Cortex of kidney (tissue), 1 donor: ENCODE measurements at places on chromosomes 3 and 15.

- no peak for DNase-seq
These were observed 54.3 kb upstream of the SEC61A1 start for GRCh38 chr3:127997961-127998360.

DNA sequence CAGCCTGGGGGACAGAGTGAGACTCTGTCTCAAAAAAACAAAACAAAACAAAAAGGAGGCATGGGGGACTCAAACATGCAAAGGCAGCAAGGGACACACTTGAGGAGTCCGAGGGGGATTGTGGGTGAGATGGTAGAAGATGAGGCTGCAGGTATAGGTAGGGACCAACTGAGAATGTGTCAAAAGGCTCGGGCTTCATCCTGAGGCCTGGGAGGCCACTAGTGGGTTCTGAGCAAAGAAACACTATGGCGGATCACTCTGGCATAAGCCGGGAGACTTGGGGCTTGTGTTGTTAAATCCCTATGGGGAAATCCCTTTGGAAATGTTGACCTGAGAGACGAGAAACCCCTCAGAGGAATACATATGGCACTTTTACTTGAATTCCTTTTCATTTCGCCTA is 21.2 kb downstream of the ZNF710 start:
- no peak for DNase-seq

DNA sequence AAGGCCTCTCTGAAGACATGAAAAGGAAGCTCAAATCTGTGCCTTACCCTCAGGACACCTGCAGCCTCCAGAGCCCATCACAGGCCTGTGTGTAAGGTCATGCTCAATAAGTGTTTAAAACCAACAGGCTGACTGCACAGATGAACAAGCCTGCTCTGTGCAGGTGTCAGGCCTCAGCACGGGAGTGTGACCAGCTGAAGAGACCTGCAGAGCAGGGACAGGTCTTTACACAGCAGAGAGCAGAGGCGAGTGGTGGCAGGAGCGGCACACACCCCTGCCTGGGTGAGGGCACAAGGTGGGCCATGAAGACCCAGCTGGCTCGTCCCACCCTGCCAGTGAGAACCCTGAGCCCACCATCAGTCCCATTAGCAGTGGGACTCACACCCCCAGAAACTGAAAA is 56.9 kb downstream of the ROPN1B start:
- DNase-seq = no peak

- DNase-seq = no peak
These were observed 40.1 kb upstream of the CTXND1 start for GRCh38 chr15:80292079-80292478.

- no peak for DNase-seq
These were observed 813.1 kb downstream of the NAALADL2 start for GRCh38 chr3:175672119-175672689.

DNA sequence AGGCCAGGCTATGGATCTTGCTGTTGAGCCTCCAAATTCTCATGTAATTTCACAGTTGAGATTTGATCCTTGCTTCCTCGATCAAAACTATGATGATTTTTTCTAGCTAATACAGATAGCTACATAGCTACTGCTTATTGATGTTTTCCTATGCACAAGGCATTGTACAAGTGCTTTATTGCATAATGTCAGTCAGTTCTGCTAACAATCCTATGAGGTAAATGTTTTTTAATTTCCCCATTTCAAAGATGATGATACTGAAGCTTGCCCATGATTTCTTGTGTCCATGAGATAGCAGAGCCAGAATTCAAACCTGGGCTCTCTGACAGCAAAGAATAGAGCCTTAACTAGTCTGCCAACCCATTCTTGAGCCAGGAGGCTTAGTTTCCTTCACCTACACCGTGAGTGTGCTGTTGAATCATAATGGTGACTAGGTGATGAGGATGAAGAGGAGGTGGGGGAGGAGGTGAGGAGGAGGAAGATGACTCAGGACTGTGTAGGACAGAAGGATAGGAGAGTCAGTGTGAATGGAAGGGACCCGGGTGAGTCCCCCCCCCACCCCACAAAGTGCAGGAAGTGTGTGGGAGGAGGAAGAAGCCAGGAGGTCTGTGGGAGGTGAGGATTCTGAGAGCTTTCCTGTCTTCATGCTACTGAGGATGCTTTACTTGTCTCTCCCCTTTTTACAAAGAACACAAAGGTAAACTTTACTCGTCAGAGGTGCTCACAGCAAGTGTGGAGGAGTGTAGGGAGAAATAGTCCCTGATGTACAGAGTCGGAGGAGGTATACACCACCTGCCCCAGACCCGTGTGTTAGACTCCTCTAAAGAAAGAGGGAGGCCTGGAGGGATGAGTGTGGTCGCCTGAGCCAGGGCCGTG is 3.6 kb downstream of the TAGLN3 start:
- DNase-seq = no peak

DNA sequence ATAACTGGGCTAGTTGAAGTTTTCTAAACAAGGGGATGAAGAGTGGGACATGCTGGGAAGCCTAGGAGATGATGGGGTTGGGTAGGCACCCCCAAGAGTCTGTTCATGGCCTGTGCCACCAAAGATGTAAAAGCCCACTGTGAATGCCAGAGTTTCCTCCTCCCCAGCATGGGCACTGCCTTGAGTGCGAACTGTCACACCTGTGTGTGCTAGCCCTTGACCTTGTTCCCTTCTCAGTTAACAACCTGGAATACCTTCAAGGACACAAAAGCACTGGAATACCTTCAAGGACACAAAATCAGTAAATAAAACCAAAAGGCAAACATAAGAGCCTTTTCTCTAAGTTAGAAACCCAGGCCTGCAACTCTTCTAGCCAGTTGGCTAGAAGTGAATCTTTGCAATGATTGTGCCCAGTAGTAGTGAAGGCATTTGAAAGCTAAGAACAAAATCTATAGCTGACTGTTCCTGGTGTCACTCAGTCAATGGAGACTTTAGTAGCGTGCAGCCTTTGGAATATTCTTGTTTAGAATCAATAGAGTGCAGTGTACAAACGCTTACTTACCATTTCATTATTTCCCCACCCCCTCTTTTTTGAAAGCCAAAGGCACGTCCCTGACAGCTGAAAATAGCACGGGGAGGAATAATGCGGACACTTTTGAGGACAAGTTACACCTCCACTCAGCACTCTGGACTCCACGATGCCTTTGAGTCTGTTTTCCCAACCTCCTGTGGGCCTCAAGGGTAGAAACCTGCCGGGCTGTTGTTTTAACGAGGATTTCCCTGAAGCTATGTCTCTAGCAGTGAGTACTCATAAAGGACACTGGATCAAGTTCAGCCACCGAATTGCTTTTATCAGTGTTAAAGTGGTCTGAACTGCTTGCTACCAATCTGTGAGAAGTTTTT is 24.2 kb downstream of the PSMD6 start:
- no peak for DNase-seq

DNA sequence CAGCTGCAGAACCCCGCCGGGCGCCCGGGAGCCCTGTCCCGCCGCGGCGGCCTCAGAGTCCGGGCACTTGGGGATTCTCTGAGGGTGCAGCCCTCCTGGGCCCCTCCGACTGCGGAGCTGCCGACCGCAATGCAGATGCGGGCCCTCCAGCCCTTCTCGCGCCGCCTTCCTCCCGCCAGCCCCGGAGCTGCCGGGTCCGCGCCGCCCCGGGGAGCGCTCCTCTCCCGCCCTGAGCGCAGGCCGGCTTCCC is 320 bp upstream of the ACAN start:
- DNase-seq = no peak

- no peak for DNase-seq
These were observed 36.0 kb upstream of the ULK4 start for GRCh38 chr3:41997702-41998550.

- DNase-seq = no peak
These were observed 16.4 kb downstream of the STAB1 start for GRCh38 chr3:52511509-52511908.

GRCh38 chr15:89131731-89132130 is 43.5 kb downstream of the ABHD2 start:
- DNase-seq = no peak

DNA sequence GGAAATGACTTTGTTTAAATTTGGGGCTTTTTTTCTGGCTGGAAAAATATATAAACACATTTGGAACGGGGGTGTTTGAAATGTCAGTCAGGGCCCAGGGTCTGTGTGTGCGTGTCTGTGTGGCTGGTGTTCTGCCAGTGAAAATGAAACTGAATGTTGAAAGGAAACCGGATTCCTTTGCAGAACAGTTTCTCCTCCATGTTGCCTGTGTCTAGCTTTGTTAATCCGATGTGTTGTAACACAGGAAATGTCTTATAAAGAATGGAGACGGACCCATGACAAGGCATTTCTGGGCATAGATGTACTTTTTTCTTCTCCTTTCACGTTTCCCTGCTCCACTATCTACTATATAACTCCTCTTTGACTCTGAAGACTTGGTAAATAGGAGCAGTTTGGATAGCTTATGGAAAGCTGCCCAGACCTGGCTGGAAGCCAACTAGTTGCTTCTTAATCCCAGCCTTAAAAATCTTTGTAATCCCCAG is 2.8 kb downstream of the SQOR start:
- no peak for DNase-seq

DNA sequence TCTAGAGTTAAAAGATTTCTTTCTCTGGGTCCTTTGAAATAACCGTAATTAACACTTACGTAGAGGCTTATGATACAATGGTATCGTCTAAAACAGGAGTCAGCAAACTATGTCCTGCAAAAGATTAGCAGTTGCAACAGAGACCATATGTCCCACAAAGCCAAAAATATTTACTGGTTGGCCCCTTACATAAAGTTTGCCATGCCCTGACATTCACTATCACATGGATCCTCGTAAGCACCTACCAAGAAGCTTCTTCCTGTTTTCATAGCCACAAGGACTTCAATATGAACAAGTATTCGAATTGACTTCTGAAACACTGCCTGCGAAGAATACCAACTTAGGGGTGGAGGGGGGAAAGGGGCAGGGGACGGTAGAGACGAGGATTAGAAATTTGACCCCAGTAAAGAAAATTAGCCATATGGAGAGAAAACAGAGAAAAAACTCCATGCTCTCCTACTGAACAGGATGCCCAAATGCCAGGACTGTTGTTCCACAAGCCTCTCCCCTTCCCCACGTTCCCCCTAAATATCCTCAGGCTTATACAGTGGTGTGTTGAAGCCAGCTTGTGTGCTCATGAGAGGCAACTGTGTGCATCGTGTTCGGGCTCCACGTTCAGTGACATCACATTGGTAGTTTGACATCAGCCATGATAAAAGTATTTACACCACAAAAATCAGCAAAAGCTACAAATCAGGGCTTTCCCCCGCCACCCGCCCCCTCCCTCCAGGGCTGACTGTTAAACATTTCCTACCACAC is 144.1 kb upstream of the HES1 start:
- no peak for DNase-seq

GRCh38 chr3:178949896-178950295 is 121.7 kb downstream of the ZMAT3 start:
- no peak for DNase-seq

DNA sequence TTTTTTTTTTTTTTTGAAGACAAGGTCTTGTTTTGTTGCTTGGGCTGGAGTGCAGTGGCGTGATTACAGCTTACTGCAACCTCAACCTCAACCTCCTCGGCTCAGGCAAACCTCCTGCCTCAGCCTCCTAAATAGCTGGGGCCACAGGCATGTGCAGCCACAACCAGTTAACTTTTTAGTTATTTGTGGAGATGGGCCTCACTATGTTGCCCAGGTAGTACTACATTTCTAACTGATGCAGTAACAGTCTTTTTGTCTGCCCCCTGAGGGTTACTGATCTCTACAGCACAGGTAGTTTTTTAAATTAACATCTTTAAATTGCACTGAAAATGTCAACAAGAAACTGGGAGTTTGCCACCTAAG is 3.4 kb upstream of the LMLN start:
- no peak for DNase-seq
